ENCODE measurements at places on chromosomes 12 and 14.
A peak's percentile ranks its signal among the peaks of the same experiment; 100 is the strongest.

GRCh38 chr12:24480766-24481449 lies 468.0 kb downstream of the BCAT1 start:
- DNase-seq, result no peak

DNA sequence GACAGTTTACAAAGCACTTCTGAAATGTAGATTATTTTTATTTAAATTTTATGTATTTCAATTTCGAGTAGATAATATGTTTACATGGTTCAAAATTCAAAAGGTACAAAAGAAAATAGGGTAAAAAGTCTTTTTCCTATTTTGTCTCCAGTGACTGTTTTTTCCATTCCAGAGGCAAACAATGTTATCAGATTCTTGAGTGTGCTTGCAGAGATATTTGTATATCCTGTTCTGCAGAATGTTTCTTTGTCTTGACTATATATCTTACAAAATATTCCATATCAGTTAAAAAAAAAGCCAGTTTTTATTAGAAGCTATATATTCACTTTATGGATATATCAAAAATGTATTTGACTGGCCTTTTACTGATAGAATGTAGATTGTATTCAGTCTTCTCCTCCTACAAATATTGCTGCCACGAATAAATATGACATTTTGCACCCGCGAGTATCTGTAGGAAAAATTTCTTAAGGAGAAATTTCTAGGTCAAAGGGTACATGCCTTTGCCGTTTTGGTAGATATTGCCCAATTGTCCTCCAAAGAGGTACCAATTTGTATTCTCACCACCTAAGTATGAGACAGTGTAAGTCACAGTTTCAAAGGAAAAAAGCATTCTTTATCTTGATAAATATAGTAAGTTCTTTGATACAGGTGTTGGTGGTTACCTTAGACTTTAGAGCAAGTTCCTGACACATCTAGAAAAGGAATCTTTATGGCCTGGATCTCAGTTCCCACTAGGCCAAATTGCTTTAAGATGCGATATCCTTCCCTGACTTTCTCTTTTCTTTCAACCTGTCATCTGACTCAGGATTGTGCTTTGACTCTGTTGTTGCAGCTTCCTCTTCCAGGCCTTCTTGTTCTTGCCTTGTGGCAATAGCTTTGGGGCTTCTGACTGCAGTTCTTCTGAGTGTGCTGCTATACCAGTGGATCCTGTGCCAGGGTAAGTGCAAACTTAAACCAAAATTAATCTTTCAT lies 2.3 kb downstream of the KLRG1 start:
- no peak for DNase-seq

DNA sequence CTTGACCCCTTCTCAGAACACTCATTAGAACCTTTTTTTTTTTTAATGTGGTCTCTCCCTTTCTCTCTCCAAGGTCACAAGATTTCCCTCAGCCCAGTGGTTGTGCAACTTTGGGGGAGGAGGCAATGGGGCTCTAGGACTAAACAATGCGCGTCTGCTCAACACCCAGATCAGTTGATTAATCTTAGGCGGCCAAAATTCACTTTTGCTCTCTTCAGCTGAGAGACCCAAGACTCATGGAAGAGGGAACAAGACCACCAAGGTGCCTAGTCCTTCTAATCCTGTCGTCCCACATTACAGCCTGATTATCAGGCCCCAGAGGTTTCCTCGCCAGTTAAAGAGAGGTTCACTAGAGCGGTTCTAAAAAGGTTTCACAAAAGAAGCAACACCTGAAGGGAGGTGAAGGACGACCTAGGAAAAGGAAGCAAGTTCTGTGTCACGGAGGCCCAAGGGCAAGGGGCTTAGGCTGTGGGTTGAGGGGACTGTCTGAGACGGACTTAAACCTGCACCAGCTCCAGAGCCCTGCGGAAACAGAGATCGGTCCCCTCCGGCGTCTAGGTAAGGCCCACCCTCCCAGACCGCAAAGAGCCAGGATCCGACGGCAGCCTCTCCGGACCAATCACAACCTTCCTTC lies 824 bp upstream of the TARBP2 start:
- DNase-seq, result peak; percentile 57

DNA sequence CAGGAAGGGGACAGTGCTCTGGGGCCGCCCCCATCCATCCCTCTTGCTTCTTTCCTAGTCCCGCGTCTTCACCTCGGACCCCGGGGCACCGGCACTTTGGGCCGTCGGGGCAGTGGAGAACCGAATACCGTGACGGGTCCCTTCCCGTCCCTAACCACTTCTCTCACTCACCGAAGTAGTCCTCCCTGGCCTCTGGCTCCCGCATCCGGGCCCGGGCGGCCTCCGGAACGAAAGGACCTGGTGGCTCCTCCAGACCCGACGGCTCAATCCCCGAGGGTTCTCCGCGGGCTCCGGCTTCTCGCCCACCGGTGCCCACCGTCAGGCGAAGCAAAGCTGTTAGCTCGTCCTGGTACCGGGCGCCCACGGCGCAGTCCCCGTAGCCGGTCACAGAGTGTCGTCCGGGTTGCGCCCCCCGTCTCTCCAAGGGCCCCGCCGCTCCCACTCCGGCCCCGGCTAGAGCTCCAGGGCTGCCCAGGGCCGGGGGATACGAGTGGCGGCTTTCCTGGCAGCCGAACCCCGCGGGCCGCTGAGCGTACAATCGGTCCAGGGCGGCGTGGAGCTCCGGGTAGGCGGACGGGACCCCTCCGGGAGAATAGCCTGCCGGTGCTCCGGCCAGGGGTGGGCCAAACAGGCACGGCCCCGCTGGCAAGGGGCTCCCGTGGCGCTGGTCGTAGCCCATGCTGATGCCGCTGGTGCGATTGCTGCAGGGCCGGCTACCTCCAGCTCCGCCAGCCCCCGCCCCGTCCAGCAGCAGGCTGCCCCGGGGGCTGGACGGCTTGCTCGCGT lies 1.1 kb downstream of the AJUBA start:
- no peak for DNase-seq
